Colonic mucosa (tissue), 4 donors: ENCODE measurements at places on chromosomes 2 and 18. TPM values are rescaled to one million over a fixed set of nuclear protein-coding genes. Genes with fewer than 3 reads are reported as not detected.

The LRATD1 gene
- 200 TPM for total RNA-seq

The AOX1 gene
- total RNA-seq = 2.9 TPM

- no peaks in the 10 kb centered on the region for H3K36me3 ChIP-seq
- no peaks in the 10 kb centered on the region for H3K27me3 ChIP-seq
- H3K4me1 ChIP-seq = no peaks in the 10 kb centered on the region
Measured at GRCh38 chr18:39661856-39662366, 2096.3 kb upstream of the CELF4 start.

DNA sequence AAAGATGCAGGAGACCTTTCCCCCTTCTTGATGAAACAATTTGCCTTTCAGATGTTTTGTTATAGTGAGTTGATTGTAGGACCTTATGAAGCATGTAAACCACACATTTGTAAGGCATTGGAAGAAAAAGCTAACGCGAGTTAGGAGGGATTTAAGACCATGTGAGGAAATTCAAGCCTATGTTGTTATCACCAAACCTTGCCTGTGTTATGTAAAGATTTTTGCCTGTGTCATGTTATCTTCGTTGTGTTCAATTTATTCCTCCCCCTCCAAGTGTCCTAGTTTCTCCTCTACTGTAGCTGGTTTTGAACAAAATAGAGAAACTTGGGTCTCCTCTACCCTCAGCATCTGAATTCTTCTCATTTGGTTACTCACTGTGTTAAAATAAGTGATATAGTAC is 173.0 kb downstream of the NEDD4L start:
- H3K36me3 ChIP-seq = no peaks in the 10 kb centered on the region
- H3K27ac ChIP-seq = no peak overlapping the region
- H3K4me3 ChIP-seq = no peak overlapping the region
- no peaks in the 10 kb centered on the region for H3K27me3 ChIP-seq
- peaks cover 4% of the 10 kb centered on the region for H3K4me1 ChIP-seq

DNA sequence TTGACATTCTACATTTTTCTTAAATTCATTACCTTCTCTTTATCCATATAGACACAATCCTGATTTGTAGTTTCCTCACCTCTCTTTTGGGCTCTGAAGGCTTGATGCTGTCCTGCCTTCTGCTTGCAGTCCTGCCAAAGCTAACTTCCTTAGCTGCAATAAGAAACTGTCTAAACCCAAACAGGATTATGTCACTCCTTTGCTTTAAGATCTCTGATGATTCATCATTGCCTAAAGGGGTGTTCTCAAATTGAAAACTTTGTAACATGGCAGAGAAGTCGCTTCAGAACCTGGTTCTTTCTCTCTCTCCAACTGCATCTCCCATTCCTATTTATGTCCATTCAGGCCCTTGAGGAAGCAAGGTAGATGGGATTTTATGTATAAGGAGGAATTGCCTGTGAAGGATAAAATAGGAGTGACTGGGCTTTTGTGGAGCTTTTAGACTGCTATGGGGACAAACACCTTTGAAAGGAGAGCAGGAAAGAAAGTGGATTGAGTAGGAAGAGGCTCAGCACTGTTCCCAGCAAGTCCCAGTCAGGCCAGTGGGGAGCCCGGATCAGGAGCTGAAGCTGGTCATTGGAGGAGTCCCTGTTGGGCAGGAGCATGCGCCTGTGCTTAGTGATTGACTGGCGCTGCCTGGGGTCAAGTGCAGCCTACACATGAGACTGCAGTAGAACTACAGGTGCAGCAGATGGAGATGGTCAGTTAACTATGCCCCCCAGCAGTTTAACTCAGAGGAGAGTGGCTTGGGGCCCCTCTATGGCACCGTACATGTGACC is 390.6 kb downstream of the CTNNA2 start:
- H3K4me1 ChIP-seq = no peaks in the 10 kb centered on the region
- H3K4me3 ChIP-seq = no peak overlapping the region
- no peak for DNase-seq
- no peaks in the 10 kb centered on the region for H3K36me3 ChIP-seq
- H3K27ac ChIP-seq = no peak overlapping the region
- H3K27me3 ChIP-seq = no peaks in the 10 kb centered on the region

DNA sequence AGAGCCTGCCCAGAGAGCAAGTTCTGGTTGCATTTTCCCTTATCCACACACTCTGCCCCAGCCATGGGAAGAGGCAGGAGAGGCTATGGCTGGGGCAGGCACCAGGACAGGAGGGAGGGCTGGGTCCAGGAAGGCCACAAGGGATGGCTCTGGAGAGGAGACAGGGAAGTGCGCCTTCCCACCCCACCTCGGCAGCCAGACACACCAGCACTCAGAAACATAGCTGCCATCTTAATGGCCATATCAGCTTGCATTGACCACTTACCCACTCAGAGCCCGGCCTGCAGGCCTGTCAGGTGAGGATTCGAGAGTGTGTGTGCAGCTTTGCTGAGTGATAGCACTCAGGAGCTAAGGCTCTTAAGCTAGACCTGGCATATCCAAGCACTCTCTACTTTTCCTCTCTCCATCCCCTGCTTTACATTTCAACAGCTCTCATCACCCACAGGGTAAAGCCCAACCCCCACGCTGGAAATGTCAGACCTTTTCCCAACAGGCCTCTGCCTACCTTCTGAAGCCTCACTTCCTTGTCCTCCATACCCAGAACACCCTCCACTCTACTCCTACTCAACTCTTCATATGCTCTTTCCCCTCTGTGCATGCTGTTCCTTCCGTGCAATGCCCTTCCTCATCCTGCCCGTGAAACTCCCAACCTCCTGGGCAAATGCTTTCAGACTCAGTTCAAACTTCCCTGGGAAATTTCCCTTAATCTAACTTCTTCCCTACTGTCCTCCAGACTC is 147.9 kb downstream of the TNS1 start:
- H3K27ac ChIP-seq = no peak overlapping the region
- H3K4me3 ChIP-seq = no peak overlapping the region
- H3K27me3 ChIP-seq = no peaks in the 10 kb centered on the region
- H3K36me3 ChIP-seq = no peaks in the 10 kb centered on the region
